ENCODE measurements at places on chromosomes 13 and 19. TPM values are rescaled to one million over a fixed set of nuclear protein-coding genes. Genes with fewer than 3 reads are reported as not detected.

DNA sequence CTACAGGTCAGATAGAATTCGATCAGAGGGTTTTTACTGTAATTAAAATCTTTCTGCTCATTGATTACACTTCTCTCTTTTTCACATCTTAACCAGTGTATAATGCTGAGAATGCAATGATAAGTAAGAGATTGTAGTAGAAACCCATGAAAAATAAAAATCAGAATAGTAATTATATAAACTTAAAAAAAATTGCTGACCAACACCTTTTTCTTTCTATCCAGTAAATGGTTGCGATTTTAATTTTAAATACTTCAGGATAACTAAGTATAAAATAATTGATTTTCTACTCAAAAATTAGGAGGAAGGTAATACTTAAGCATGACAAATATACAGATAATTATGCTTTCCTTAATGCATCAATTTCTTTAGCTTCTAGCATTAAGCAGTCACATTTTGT, 910.6 kb upstream of the GPC6 start:
- no peaks in the 10 kb centered on the region for H3K4me1 ChIP-seq
- H3K4me3 ChIP-seq: no peak overlapping the region
- no peaks in the 10 kb centered on the region for H3K27me3 ChIP-seq
- DNase-seq: no peak

GRCh38 chr13:53136554-53137215, 108.1 kb downstream of the OLFM4 start:
- H3K27ac ChIP-seq: no peak overlapping the region
- no peaks in the 10 kb centered on the region for H3K36me3 ChIP-seq
- no peaks in the 10 kb centered on the region for H3K4me1 ChIP-seq
- DNase-seq: no peak

- peaks cover 53% of the 10 kb centered on the region for H3K4me1 ChIP-seq
- peaks cover 28% of the 10 kb centered on the region for H3K36me3 ChIP-seq
- no peak overlapping the region for H3K27ac ChIP-seq
- no peak for DNase-seq
- peaks cover 7% of the 10 kb centered on the region for H3K27me3 ChIP-seq
- H3K4me3 ChIP-seq: no peak overlapping the region
Observed at GRCh38 chr19:16375157-16375935, 50.7 kb downstream of the KLF2 start.

DNA sequence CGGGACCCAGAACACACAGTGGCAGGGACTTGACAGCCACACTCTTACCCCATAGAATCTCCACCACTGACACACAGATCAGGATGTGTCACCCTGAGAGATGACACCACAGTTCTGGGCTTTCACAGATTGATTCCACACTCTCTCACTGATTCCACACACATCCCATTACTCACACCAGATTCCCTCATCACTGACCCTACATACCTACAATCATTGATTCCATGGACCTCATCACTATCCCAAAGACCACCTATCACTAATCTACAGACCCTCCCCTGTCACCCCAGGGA, 57.6 kb upstream of the ZNF527 start:
- peaks cover 8% of the 10 kb centered on the region for H3K36me3 ChIP-seq
- DNase-seq: no peak
- H3K27me3 ChIP-seq: no peaks in the 10 kb centered on the region

DNA sequence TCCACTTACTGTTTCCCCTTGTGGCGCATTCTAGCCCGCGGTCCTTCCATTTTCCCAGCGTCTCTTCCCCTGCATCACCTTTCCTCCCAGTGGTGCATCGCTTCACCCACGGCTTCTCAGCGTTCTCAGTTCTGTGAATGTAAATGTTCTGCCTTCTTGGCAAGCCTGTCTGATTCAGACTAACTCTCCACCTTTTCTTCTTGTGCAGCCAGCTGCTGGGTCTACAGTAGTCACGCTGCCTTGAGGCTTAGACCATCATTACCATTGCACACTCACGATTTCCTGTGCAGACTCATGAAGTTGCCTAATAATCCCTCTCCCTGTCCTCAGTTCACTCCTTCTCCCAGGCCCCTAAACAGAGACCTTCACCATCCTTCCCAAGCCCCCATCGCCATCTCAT, 75.0 kb downstream of the DHRS12 start:
- H3K27me3 ChIP-seq: no peaks in the 10 kb centered on the region
- H3K27ac ChIP-seq: no peak overlapping the region

DNA sequence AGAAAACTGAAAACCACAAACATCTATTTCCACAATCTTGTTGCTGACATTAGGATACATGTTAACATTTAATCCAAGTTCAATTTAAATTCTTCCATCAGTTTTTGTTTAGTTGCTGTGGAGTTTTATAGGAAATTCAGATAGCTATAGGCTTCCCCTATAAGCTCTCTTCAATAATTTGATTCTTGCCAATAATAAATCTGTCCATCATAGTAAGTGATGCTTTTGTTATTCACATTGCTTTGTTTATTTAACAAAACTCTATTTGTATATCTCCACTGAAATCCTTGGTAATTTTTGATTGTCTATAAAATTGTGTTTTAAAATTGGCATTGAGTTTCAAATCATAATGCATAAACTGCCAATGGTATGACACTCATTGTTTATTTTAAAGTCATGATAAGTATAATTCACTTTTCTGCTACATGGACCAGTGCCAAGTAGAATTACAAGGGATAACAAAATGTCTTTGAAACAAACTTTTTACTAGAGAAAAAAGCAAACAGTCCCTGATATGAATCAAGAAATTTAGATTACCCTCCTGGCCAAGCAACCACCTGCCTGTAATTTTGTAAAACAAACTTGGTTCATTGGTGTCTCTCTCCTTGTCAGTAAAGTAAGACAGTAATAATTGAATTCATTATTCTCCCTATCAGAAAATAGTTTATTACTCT, 577.3 kb upstream of the GPC6 start:
- H3K27me3 ChIP-seq: no peaks in the 10 kb centered on the region
- H3K36me3 ChIP-seq: no peaks in the 10 kb centered on the region
- H3K4me3 ChIP-seq: no peak overlapping the region
- H3K4me1 ChIP-seq: no peaks in the 10 kb centered on the region

DNA sequence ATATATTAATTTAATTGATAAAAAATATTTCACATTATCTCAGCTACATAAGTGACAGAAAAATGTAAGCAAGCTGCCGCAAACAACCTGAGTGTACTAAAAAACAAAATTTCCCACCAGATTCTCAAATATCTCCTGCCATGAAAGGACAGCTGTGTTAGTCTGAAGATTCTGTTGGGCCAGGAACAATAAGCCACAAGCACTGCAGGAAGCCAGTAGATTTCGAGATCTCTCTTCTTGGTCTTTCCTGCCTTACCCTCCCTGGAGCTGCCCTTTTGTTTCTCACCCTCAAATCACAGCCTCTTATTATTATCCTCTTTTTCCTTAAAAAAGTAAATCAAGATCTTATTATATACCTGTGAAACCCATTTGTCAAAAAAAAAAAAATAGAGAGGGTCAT, 165.6 kb downstream of the EFNB2 start:
- H3K27me3 ChIP-seq: peaks cover 13% of the 10 kb centered on the region
- no peaks in the 10 kb centered on the region for H3K36me3 ChIP-seq
- no peak for DNase-seq
- H3K4me3 ChIP-seq: no peak overlapping the region
- no peaks in the 10 kb centered on the region for H3K4me1 ChIP-seq

- H3K4me1 ChIP-seq: peaks cover 24% of the 10 kb centered on the region
- DNase-seq: peak; percentile 66
- peaks cover 9% of the 10 kb centered on the region for H3K36me3 ChIP-seq
- H3K27me3 ChIP-seq: peaks cover 5% of the 10 kb centered on the region
Observed at GRCh38 chr19:55118401-55118991, 1.1 kb upstream of the PPP1R12C start.

The ZNF583 gene
- 2.1 TPM for total RNA-seq

The ZNF491 gene
- 1.2 TPM for total RNA-seq

The TPRX1 gene
- not detected for total RNA-seq

The CLEC17A gene
- 2.4 TPM for total RNA-seq

The PSG1 gene
- total RNA-seq: not detected

The LAMP1 gene
- total RNA-seq: 32.2 TPM

Measured in activated CD4-positive, alpha-beta T cell treated with anti-CD3 and anti-CD28 coated beads for 36 hours (primary cell).